CD8-positive, alpha-beta T cell (primary cell): ENCODE measurements at places on chromosomes 4 and X. TPM values are rescaled to one million over a fixed set of nuclear protein-coding genes. Genes with fewer than 3 reads are reported as not detected.

Gene KIT
- 0.33 TPM for total RNA-seq

Gene TKTL2
- not detected for total RNA-seq

Gene GLRA2
- not detected for total RNA-seq

Gene TTC29
- total RNA-seq = not detected

Gene NPY2R
- not detected for total RNA-seq

Gene SATL1
- total RNA-seq = not detected

Gene RAB40A
- not detected for total RNA-seq

Gene DNASE1L1
- total RNA-seq = 19.3 TPM

Gene CACNA1F
- 0.86 TPM for total RNA-seq

Gene PI4K2B
- 6.4 TPM for total RNA-seq

Gene TNIP3
- 0.62 TPM for total RNA-seq

Gene GPRIN3
- total RNA-seq = 32.1 TPM

Gene EPGN
- total RNA-seq = not detected

Gene PLXNB3
- 0.50 TPM for total RNA-seq

Gene FAM184B
- total RNA-seq = not detected

Gene NXF2
- not detected for total RNA-seq

Gene ESX1
- total RNA-seq = not detected

Gene GPR82
- total RNA-seq = not detected

Gene CSAG3
- total RNA-seq = not detected

Gene GPR119
- total RNA-seq = not detected

Gene MAGEA1
- total RNA-seq = not detected

Gene ZFP92
- 0.19 TPM for total RNA-seq

Gene FHDC1
- total RNA-seq = 0.08 TPM
